ENCODE measurements at places on chromosomes 2 and 18. TPM values are rescaled to one million over a fixed set of nuclear protein-coding genes. Genes with fewer than 3 reads are reported as not detected.

- DNase-seq: no peak
Observed at GRCh38 chr2:65527451-65528240, 95.2 kb upstream of the SPRED2 start.

- DNase-seq: no peak
Observed at GRCh38 chr18:31105733-31106132, 3.5 kb upstream of the DSC2 start.

DNA sequence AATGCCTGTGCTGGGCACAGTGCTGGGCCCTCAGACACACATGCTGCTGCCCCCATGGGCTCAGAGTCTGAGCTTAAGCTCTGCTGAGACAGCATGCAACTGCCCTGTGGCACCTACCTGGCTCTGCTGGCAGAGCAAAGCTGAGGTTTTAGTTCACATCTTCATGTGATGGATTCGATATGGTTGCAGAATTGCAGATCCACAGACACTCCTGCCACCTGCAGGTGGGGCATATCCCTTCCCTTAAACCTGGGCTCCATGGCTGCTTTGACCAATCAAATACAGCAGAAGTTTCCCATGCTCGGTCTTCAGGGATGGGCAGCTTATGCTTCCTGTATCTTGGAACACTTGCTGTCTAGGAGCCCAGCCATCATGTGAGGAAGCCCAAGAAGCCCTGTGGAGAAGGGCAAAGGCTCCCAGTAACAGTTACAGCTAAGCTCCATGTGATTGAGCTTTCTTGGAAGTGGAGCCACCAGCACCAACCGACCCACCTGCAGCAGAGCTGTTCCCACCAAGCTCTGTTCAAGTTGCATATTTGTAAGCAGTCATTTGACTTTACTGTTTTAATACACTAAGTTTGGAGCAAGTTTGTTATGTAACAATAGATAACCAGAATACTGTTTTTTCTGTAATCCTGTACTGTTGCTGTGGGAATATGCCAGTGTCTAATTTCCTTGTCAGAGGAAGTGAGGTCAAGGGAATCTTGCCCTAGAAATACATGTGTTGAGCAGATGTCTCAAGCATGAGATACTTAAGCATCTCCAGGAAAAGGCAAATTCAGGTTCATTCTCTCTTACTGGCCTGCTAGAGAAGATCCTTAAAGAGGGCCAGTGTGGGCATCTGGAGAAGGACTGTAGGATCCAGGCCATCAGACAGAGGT is 79.3 kb downstream of the SH3RF3 start:
- peak; percentile 16 for DNase-seq

DNA sequence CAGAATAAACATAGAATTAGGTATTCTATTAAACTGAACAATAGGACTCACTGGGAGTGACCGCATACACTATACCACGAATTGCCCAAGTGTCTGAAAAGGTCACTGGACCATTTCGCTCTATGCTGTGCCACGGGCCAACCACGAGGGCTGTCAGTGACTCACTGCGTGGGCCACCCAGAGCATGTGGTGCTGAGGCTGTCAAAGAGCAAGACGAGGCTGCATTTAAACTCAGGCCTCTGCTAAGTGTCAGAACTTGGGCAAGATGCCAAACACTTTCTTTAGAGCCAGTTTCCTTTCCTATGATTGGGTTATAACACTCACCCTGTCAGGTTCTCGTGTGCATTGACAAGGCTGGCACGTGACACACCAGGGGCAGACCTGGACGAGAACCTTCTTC is 97.5 kb downstream of the SH3YL1 start:
- no peak for DNase-seq

- no peak for DNase-seq
Observed at GRCh38 chr2:186423481-186423880, 62.6 kb upstream of the ZC3H15 start.

GRCh38 chr2:81250270-81250669 is 945.7 kb upstream of the LRRTM1 start:
- DNase-seq: no peak

DNA sequence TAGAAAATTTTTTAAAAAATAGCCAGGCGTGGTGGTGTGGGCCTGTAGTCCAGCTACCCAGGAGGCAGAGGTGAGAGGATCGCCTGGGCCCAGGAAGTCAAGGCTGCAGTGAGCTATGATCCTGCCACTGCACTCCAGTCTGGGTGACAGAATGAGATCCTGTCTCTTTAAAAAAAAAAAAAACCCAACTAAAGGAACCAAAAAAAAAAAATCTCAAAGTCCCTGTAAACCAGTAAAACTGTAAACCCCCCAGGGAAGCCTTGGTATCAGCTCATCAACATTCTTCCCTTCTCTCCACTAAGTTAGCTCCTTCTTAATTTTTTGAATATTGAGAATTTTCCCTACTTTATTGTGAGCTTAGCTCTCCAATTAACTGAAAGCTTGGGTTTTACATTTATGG is 8.4 kb upstream of the MCFD2 start:
- no peak for DNase-seq

DNA sequence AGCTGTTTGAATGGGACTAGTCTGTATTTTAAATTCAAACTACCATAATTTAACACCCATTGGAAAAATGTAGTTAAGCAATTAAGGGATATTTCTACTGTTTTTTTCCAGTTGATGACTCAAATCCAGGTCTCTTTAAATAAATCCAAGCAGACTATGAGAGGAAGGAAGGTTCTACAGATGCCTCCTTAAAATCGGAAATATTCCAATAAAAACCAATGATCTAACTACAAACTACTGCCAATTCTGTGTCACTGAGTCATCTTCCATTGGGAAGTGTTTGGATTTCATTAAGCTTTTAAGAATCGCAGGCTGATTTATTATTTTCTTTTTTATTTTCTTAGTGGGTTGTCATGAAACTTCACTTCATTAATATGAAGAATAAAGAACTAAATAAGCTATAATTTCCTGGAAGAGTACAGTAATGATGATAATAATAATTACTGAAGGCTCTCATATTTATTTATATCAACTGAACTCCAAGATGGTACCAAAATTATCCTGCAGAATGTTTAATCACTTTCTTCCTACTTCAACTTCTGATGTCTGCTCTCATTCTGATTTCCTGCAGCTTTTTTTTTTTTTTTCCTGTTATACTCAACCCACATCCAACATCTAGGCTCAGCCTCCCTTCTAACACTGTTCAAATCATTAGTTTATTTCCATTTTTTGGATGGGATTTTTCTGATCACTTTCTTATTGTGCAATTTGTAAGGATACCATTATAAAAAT is 166.3 kb upstream of the FN1 start:
- DNase-seq: no peak

DNA sequence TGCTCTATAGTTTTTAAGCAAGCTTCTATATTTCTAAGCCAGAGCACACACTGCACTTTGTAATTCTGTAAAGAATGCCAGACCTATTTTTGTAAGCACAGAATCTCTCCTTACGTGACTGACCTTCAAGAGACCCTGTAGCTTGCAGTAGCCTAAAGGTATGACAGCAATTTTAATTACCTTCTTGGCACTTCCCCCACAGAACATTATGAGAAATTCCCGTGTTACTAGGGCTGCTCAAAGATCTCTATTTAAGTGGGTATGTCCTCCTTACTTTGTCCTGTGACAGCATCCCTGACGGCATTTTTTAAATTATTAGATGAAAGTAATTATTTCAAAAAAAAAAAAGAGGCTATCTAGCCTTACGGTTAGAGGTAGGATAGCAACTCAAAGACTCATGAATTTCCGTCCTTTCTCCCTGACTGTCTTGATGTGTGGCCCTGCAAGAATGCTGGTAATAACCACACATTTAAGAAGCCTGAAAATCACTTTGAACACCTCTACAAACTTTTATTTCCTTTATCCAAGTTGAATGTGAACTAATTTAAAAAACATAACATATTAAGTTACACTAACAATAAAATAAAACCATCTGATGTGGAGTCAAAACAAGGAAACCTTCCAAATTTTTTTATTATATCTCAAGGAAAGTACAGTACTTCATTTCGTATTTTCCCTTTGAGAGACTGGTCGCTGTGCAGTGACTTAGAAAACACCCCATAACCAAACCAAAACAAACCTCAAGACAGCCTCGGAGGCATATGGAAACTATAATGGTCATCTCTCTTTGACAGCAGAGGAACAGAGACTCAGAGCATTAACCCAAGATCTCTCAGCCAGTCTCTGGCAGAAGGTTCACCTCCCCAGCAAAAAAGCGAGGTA is 54.9 kb downstream of the THUMPD2 start:
- DNase-seq: no peak

DNA sequence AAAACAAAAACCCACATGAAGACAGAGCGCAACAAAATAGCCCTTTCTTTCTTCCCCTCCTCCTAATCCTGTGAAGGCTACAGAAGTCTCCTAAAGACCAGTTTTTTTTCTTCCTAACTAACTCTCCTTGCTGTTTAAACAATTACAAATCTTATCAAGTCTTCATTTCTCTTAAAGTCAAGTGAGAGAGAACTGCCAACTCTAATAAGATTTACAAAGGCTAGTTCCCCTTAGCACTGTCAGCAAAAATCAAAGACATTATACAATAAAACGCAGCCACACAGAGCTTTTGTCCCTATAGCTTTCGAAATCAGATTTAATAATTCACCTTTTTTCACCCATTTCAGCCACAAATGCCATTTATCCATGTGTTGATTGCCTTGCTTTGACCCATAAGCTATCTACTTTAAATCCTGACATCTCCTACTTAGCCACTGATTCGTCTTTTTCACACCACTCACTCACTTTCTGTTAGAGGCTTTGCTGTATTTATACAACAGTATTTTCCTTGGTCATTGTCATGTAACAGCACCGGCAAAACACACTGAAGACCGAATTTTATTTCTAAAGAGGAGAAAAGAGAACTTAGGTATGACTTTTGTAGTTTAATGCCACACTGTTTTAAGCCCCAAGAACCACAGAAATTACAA is 5.9 kb downstream of the NRXN1 start:
- no peak for DNase-seq

DNA sequence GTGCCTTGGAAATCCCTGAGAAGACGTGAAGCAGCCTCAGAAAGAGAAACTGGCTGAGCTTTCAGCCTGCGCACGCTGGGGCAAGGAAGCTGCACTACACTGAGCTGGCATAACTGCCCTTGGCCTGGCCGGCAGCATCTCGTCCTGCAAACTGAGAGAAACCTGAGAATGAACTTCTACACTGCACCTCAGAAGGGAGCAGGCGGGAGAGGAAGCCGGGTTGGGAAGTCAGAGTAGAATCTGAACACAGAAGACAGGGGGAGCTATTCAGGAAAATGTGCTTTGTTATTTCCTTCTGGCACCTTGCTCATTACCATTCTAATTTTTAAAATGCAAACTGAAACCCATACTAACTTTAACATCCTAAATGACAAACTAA is 70.9 kb downstream of the ZEB2 start:
- peak; percentile 85 for DNase-seq

DNA sequence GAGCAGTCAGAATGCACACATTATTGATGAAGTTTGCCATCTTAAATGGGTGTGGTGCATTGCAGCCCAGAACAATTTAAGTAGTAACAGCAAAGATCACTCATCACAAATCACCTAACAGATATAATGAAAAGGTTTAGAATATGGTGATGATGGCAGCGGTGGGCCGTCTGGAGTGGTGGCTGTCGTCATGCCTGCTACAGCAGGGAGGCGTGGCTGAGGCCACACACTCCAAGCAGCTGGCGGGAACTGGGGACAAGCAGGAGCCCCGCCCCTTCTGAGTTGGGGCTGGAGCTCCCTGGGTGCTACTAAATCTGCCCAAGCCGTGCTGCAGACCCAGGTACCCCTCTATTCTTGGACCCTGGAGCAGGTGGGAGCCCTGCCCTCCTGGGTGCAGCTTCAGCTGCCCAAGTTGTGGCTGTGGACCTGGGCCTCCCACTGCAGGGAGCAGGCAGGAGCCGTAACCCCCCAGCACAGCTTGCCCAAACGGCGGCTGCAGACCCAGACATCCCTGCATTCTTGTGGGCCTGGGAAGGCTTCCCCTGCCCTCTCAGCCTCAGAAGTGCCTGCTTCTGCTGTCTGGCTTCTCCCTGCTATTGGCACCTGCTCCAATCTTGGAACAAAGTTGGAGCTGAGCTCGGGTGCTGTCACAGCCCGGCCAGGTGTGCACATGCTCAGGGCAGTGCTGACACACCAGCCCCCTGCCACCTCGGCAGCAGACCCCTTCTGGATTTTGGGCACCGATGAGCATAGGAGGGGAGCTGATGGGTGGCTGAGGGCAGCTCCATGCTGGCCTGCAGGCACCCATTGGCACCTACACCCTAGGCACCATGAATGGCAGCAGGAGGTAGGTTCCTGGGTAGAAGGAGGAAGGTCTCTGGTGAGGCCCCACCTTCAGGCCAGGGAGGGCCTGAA is 149.3 kb downstream of the EHBP1 start:
- no peak for DNase-seq

DNA sequence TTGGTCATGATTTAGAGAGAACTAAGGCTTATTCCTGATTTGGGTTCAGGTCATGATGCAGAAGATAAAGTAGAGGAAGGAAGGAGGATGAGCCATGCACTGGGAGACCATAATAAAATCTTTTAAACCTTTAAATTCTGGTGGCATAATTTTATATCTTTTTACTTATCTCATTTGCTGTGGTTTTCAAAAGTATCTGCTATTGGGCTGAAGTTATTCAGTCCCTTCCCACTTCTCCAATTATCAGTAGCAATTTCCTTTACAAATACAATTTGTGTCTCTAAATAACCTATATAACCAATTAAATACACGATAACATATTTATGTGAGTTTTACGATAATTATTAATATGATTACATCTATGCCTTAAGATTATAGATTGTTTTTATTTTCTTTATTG is 194.8 kb upstream of the SLC8A1 start:
- no peak for DNase-seq

DNA sequence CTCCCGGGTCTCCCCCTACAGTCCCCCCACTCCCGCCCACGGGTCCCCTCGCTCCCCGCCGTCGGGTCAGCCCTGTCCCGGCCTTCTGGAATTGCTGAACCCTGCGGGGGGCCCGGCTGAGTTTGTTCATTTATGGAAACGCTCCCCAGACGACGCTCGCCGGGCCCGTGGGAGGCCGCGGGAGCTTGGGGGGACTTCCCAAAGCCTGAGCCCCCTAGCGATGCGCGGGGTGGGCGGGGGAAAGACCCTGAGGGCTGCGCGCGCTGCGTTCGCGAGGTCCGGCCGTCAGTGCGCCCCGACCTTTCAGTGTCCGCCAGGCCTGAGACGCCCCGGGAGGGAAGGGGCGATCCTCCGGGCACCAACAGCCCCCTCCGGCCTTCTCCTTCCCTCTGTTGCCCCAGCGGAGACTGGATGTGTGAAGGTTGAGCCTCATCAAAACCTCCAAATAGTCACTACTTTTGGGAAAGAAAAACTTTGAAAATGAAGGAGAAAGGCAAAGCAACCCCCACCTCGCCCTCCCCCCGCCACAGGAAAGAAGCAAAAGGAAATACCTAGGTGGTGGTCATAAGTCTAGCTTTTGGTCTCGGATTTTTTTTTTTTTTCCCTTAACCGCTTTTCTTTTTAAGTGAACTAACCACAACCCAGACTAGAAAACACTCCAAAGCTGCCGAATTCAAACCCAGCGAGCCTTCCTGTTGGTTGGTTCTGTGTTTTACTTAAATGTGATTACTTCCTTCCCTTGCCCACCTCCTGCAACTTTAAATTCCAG is 509 bp upstream of the CYS1 start:
- DNase-seq: no peak

GRCh38 chr2:152466980-152467676 is 132.2 kb downstream of the FMNL2 start:
- DNase-seq: peak; percentile 44

PCBP1 gene
- 393 TPM for total RNA-seq

LYPD6 gene
- 0.06 TPM for total RNA-seq

C2orf81 gene
- 4.7 TPM for total RNA-seq

NDC80 gene
- total RNA-seq: 0.55 TPM

GALR1 gene
- total RNA-seq: 0.39 TPM

PAX3 gene
- not detected for total RNA-seq

CTNNA2 gene
- total RNA-seq: 4.9 TPM

ERFE gene
- not detected for total RNA-seq

REG3G gene
- total RNA-seq: 18.1 TPM

FBXO41 gene
- 3.4 TPM for total RNA-seq

KCNF1 gene
- total RNA-seq: not detected
